Stromal cell of bone marrow (primary cell): ENCODE measurements at places on chromosomes 7 and 10.

GRCh38 chr7:220151-220841 lies 27.9 kb downstream of the FAM20C start:
- no peak for DNase-seq

GRCh38 chr10:22335173-22335933 lies 9.9 kb upstream of the SPAG6 start:
- no peak for DNase-seq

- DNase-seq: no peak
Measured at GRCh38 chr7:128123291-128124037, 92.2 kb upstream of the LRRC4 start.

DNA sequence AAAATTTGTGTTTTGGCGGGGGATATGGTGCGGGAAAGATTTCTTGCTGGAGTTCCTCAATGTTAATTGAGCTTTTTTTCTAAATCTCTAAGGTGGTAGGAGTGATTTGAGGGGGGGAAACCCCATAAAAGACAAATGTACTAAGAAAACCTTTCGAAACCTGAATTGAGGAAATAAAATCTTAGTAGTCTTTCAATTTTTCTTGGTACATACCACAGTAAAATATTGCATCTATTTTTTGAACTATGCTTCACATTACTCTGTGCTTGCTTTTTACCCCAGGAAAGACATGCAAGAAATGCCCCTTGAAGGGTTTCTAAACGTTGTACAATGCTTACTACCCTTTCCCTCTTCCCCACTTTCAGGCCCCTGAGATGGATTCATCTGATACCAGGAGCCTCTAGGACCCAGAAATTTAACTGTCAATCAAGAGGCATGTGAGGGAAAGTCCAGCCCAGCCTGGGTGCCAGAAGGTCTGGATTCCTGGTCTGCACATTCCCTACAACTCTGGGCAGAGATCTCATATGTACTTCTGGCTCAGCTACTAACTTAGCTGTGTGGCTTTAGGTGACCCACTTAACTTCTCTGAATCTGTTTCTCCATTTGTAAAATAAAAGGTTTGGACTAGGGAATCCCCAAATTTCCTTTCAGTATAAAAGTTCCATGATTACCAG lies 5.8 kb upstream of the PDCD4 start:
- no peak for DNase-seq

- no peak for DNase-seq
Measured at GRCh38 chr10:106348933-106349332, 815.6 kb downstream of the SORCS1 start.

DNA sequence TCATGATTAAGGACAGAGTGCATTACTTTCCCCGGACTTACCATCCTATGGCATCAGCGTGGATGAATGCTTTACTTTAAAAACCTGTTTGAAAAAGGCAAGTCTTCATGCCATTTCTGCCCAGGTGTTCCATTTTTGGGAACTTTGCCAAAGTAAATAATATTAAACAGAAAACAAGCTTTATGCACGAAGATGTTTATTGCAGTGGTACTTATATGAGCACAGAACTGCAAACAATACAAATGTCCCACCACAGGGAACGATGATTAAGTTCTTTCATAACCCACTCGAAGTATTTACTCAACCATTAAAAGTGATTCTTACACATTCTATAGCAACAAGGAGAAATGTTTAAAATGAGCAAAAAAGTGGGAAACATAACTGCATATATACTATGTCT lies 109.7 kb upstream of the GDF10 start:
- DNase-seq: no peak

- DNase-seq: no peak
Measured at GRCh38 chr7:23449941-23450340, 20.4 kb downstream of the IGF2BP3 start.

GRCh38 chr10:121268863-121269432 lies 329.3 kb downstream of the FGFR2 start:
- no peak for DNase-seq

GRCh38 chr10:89540420-89540949 lies 5.1 kb upstream of the SLC16A12 start:
- DNase-seq: peak; percentile 26

DNA sequence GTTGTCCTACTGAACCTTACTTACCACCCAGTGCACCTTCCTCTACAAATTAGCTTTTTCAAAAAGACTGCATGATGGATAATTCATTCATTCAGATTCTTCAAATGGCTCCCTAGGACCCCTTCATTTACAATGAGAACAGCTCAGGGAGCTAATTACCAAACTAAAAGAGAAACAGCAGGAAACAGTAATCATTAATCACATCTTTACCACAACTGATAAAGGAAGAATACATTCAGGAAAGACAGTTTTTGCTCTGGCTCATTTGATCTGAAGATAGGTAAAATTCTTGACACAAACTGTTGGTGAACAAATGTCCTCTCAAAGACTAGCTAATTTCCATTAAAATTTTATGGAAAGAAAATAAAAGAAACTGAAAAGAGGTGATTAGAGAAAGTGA lies 1652.7 kb upstream of the LRRTM3 start:
- no peak for DNase-seq

GRCh38 chr7:116971869-116972268 lies 18.6 kb downstream of the ST7 start:
- no peak for DNase-seq

- no peak for DNase-seq
Measured at GRCh38 chr10:131810805-131811629, 89.8 kb upstream of the PPP2R2D start.

GRCh38 chr10:17599089-17599488 lies 18.1 kb downstream of the HACD1 start:
- no peak for DNase-seq

- no peak for DNase-seq
Measured at GRCh38 chr7:51298912-51299311, 17.7 kb downstream of the COBL start.

DNA sequence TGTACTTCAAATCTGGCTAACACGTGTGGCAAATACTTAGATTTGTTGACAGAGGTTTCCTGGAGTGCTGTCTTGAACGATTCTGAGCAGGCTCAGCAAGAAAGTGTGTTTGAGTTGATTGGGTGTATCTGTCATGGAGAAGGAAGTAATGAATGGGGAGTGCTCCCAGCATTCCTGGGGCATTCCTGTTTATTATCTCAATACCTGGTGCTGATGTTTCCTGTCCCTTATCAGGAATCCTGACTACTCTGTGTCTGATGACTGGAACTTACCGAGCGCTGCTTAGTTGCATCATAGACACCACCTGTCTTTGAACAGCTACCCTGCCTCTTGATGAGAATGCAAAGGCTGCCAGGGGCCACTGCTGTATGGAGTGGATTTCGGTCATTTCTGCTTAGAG lies 41.0 kb upstream of the TMEM248 start:
- no peak for DNase-seq

DNA sequence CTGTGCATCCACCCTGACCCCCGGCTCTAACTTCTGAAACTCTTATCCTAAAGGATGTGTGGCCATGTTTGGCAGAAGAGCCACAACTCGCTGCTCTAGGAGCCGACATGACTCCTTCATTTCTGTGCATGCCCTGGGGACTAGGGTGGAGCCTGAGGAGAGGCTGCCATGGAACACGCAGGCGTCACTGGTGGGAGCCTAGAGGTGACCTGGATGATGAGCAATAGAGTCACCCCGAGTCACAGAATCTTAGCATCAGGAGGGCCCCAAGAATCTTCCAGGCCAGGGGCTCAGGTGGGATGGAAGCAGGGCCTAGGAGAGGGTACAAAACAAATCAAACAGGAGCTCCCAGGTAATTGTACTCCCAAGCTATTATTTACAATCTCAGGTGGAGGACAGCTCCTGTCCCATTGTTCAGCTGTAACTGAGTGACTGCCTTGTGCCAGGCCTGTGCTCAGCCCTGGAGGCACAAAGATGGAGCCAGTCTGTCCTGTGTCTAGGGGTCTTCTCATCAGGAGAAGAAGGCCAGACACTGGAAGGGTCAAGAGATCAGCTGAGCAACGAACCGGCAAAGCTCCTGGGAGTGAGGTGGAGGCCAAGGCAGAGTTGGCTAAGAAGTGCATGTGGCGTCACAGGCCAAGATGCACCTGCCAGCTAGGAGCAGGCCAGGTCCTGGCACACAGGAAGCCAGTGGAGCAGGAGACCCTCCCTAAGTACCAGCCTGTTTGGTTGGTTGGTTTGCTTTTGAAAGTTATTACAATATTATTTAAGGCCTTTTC lies 5.8 kb upstream of the ZNF22 start:
- DNase-seq: no peak
